ENCODE measurements at places on chromosomes 12 and 14. TPM values are rescaled to one million over a fixed set of nuclear protein-coding genes. Genes with fewer than 3 reads are reported as not detected.

DNA sequence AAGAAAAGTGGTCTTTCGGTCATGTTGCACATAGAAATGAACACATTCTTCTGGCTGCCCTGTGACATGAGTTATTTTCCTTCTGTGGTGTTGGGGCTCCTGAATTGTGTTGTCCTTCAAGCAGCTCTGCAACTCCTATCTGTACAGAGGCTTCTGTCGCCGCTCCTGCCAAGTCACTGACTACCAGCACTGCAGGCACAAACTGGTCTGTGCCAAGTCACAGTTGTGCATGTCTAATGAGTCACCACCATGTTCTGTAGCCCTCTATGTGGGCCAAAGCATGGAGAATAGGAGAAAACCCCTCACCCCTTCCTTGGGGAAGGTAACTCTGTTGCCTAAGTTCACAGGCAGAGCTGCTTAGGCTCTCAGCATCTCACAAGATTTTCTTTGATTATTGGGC lies 283.3 kb downstream of the RPL10L start:
- H3K27me3 ChIP-seq, result no peaks in the 10 kb centered on the region
- DNase-seq, result no peak
- no peak overlapping the region for H3K4me3 ChIP-seq

GRCh38 chr12:7750350-7750749 lies 3.2 kb upstream of the CLEC4C start:
- H3K36me3 ChIP-seq, result no peaks in the 10 kb centered on the region
- H3K4me1 ChIP-seq, result no peaks in the 10 kb centered on the region
- H3K27me3 ChIP-seq, result no peaks in the 10 kb centered on the region
- no peak for DNase-seq
- H3K4me3 ChIP-seq, result no peak overlapping the region
- no peak overlapping the region for H3K27ac ChIP-seq

DNA sequence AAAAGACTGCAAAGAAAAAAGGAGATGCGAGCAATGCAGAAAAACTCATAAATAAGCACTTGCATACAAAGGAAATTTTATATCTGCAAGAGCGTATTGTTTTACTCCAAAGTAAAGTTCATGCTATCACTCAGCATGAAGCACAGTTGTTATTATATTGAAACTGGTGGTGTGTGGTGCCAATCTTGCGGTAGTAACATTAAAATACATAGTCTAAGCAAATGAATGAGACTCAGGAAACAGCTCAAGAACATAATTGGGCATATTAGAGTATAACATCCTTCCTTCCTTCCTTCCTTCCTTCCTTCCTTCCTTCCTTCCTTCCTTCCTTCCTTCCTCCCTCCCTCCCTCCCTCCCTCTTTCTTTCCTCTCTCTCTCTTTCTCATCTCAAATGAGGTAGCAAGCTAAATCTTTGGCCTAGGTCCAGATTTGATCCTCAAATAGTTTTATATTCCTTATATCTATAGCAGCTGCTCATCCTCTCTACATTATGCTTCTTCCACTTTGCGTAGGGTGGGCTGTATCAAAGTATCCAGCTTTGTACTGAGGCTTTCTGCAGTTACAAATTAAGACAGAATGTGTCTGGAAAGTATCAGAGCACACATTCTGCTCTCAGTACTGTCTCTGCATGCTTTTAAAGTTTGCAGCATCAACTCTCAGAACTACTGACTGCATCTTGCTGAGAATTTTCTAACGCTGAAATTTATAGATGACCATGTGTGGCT lies 718.3 kb downstream of the RERGL start:
- H3K4me3 ChIP-seq, result no peak overlapping the region
- no peak for DNase-seq
- no peaks in the 10 kb centered on the region for H3K27me3 ChIP-seq
- H3K36me3 ChIP-seq, result no peaks in the 10 kb centered on the region

Gene PRB2
- total RNA-seq, result not detected

GRCh38 chr14:24883576-24883975 lies 166.4 kb downstream of the STXBP6 start:
- no peaks in the 10 kb centered on the region for H3K27me3 ChIP-seq
- H3K27ac ChIP-seq, result no peak overlapping the region
- no peaks in the 10 kb centered on the region for H3K36me3 ChIP-seq
- H3K4me1 ChIP-seq, result peaks cover 9% of the 10 kb centered on the region
- no peak overlapping the region for H3K4me3 ChIP-seq
- no peak for DNase-seq

Gene NEUROD4
- not detected for total RNA-seq

Gene DAO
- not detected for total RNA-seq

DNA sequence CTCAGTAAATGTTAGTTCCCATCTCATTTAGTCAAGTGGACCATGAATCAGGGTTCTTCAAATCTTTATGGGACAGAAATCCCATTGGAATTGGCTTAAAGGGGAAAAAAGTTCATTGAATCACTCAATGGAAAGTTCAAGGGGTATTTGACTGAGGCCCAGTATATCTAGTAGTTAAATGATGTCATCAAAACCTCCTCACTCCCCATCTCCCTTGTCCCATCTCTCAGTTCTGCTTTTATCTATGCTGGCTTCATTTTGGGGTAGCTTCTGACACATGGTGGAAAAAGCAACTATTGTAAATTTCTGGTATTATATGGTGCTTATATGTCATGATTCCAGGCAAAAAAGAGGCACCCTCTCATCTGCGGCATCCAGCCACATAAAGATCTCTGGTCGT lies 51.9 kb downstream of the DAAM1 start:
- no peak overlapping the region for H3K27ac ChIP-seq
- H3K27me3 ChIP-seq, result no peaks in the 10 kb centered on the region
- no peak for DNase-seq
- peaks cover 10% of the 10 kb centered on the region for H3K4me1 ChIP-seq
- H3K36me3 ChIP-seq, result no peaks in the 10 kb centered on the region

DNA sequence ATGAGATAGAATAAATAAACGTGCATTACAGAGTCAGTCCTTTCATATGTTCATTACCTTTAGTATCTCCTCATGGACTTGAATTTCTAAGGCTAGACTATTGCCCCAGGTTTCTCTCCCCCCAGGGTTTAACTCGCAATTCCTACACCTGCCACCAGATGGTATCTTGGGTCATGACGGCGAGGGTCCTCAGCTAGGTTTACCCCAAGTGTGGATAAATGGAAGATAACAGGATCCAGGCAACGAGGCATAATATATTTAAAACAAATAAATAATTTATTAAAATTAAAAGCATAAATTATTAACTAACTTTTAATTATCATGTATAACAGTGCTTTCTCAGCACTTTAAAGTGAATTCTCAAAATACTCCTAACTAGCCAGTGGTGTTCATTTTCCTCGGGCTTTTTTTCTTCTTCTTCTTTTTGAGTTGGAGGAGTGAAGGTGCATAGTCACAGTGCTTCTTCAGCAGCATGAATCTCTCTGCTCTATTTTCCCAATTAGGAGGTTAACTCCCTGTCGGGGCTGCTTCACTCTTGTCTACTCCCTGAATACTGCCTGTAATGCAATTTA lies 243.5 kb upstream of the CAND1 start:
- no peaks in the 10 kb centered on the region for H3K27me3 ChIP-seq
- no peak for DNase-seq
- no peak overlapping the region for H3K27ac ChIP-seq
- H3K4me1 ChIP-seq, result no peaks in the 10 kb centered on the region

GRCh38 chr14:97219431-97220017 lies 422.3 kb downstream of the VRK1 start:
- H3K4me1 ChIP-seq, result no peaks in the 10 kb centered on the region
- H3K36me3 ChIP-seq, result no peaks in the 10 kb centered on the region
- no peak overlapping the region for H3K27ac ChIP-seq
- H3K27me3 ChIP-seq, result peaks cover 20% of the 10 kb centered on the region
- DNase-seq, result no peak
- H3K4me3 ChIP-seq, result no peak overlapping the region

Gene SLC39A5
- not detected for total RNA-seq

DNA sequence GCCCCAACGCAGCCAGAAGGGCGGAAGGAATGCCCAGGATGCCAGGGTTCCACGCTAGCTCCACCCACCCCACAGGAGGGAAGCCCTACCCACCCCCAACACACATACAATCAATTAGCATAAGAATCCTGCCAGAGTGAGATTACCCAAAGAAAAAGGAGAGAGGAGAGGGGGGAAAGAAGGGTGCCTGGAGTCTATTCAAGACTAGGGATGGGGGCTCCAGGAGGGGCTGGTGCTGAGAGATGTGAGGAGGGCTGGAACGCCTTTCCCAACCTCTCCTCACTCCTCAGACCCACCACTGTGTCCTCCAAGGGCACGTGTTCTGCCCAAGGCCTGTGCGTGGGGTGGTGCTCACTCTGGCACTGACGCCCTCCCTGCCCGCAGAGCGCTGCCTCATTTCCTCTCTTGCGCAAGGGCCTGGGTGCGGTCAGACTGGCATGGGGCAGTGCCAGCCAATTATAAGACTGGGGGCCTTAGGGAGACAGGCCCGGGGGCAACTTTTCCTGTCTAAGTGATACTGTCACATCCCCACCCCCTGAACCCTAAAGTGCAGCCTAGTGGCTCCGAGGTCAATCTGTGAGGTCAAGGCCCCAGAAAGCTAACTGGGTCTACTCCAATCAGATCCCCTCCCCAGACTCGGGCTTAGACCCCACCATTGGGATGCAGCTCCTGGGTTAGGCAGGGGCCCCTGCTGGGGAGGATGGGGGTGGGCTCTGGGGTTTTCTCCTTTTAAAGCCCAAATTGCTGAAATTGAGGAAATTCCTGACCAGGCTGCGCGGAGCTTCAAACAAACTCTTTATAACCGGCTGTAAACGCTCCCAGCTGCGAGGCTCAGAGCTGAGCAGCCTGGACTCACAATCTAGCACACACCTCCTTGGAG lies 10.2 kb upstream of the ITGB7 start:
- DNase-seq, result no peak
- H3K27ac ChIP-seq, result peak overlapping the region; percentile 98
- no peaks in the 10 kb centered on the region for H3K36me3 ChIP-seq
- no peak overlapping the region for H3K4me3 ChIP-seq
- H3K4me1 ChIP-seq, result peaks cover 49% of the 10 kb centered on the region

Gene SMAGP
- 3.1 TPM for total RNA-seq

GRCh38 chr12:25764409-25764808 lies 194.1 kb upstream of the RASSF8 start:
- no peak overlapping the region for H3K27ac ChIP-seq
- no peak for DNase-seq
- H3K36me3 ChIP-seq, result no peaks in the 10 kb centered on the region
- no peak overlapping the region for H3K4me3 ChIP-seq
- H3K27me3 ChIP-seq, result no peaks in the 10 kb centered on the region
- H3K4me1 ChIP-seq, result no peaks in the 10 kb centered on the region

Gene FGD4
- 18.8 TPM for total RNA-seq

DNA sequence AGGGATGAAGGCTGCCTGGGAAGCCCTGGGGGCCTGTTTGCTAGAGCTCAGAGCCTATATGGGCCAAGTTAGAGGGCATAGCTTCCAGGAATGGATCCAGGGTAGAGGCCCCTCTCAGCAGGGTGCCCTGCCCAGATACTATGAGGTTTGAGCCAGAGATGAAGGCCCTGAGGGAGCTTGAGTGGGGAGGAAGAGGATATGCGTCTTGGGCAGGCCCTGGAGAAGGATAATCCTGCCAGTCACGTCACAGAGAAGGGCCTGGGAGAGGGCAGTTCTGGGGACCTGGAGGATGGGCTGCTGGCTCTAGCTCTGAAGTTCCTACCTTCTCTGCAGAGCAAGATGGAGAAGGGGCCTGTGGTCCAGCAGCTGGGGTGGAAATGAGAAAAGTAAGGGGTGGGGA lies 5.9 kb upstream of the CACNB3 start:
- DNase-seq, result no peak
- peaks cover 3% of the 10 kb centered on the region for H3K27me3 ChIP-seq
- peaks cover 16% of the 10 kb centered on the region for H3K4me1 ChIP-seq
- no peak overlapping the region for H3K4me3 ChIP-seq

- no peak for DNase-seq
- H3K4me3 ChIP-seq, result no peak overlapping the region
- no peak overlapping the region for H3K27ac ChIP-seq
- H3K36me3 ChIP-seq, result no peaks in the 10 kb centered on the region
- peaks cover 17% of the 10 kb centered on the region for H3K4me1 ChIP-seq
- H3K27me3 ChIP-seq, result no peaks in the 10 kb centered on the region
Observed at GRCh38 chr14:74584951-74585350, 27.1 kb downstream of the LTBP2 start.

DNA sequence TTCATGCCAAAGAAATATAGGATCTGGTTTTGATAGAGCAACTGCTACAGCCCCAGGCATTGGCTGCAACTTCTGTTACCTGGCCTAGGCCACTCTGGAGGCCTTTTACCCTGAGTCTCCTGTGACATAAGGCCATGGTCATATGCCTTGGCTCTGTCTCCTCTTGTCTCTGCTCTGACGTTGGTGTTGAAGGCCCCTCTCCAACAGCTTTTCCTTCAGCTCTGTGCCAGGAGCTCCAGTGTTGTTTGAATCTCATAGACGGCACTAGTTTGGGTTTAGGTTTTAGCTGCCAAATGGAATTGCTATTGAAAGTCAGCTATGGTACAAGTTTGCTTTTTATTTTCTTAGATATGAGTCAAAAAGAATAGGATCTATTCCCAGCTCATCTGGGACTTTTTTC lies 41.1 kb downstream of the TTLL5 start:
- peaks cover 3% of the 10 kb centered on the region for H3K4me1 ChIP-seq
- no peak overlapping the region for H3K27ac ChIP-seq
- H3K36me3 ChIP-seq, result no peaks in the 10 kb centered on the region
- no peaks in the 10 kb centered on the region for H3K27me3 ChIP-seq
- no peak overlapping the region for H3K4me3 ChIP-seq

- H3K4me3 ChIP-seq, result no peak overlapping the region
- no peaks in the 10 kb centered on the region for H3K4me1 ChIP-seq
- H3K36me3 ChIP-seq, result no peaks in the 10 kb centered on the region
Observed at GRCh38 chr12:80559766-80560165, 115.7 kb downstream of the PTPRQ start.

GRCh38 chr12:105426766-105427165 lies 96.3 kb downstream of the C12orf75 start:
- H3K4me3 ChIP-seq, result no peak overlapping the region
- H3K27ac ChIP-seq, result no peak overlapping the region
- no peak for DNase-seq
- no peaks in the 10 kb centered on the region for H3K27me3 ChIP-seq

DNA sequence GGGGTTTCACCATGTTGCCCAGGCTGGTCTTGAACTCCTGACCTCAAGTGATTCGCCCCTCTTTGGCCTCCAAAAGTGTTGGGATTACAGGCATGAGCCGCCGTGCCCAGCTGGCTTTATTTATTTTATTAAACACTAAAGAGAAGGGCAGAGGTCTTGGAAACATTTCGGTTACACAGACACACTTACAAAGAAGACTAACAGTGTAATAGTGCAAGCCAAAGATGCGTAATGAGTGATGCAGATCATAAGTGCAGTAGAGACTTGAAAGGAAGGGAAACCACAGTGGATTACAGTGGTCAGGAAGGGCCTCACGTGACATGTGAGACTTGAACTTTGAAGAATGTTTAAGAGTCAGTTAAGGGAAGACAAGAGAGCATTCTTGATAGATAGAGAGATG lies 33.9 kb upstream of the CDK17 start:
- no peaks in the 10 kb centered on the region for H3K4me1 ChIP-seq
- no peaks in the 10 kb centered on the region for H3K36me3 ChIP-seq
- no peaks in the 10 kb centered on the region for H3K27me3 ChIP-seq
- no peak for DNase-seq
- no peak overlapping the region for H3K4me3 ChIP-seq

GRCh38 chr12:4978737-4979136 lies 64.9 kb upstream of the KCNA5 start:
- H3K27me3 ChIP-seq, result peaks cover 12% of the 10 kb centered on the region
- no peak overlapping the region for H3K27ac ChIP-seq
- H3K4me1 ChIP-seq, result no peaks in the 10 kb centered on the region
- no peak overlapping the region for H3K4me3 ChIP-seq
